Stimulated activated CD4-positive, alpha-beta T cell treated with anti-CD3 and anti-CD28 coated beads, Interleukin-1b, Interleukin-23, amount 100 ng/mL, for 1 hour (primary cell): ENCODE measurements at places on chromosomes 3 and 15.

DNA sequence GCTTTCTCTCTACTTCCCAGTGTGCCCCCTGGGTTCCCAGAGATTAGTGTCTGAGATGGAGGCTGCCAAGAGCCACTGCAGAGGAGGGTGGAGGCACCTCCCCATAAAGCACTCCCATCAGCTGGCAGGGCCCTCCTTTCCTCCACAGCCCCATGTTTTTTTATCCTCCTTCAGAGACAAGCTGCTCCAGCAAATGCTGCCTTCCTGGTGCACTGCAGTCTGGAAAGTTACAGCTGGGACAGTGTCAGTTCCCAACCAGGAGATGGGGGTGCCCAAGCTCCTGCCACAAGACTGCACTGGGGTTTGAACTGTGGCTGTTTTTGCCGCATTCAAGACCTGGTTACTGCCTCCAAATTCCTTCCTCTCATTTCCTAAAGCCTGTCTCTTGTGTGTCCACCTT, 206.1 kb downstream of the CADPS start:
- no peak for DNase-seq

DNA sequence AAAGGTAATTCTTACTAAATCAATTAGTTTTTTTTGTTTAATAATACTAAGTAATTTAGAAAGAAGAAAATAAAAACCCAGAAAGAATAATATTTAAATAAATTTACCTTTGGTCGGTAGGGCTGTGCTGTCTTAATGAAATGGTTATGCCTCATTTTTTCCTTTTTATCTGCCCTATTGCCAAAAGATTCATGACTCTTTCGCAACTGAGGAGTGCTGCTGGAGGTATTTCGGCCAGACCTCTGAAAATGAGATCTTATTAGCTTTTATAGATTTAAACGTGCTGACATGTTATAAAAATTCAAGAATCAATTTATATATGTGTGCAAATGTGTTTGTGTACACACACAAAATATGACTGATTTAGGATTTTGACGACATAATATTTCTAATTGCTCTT, 67.1 kb upstream of the USP50 start:
- no peak for DNase-seq

DNA sequence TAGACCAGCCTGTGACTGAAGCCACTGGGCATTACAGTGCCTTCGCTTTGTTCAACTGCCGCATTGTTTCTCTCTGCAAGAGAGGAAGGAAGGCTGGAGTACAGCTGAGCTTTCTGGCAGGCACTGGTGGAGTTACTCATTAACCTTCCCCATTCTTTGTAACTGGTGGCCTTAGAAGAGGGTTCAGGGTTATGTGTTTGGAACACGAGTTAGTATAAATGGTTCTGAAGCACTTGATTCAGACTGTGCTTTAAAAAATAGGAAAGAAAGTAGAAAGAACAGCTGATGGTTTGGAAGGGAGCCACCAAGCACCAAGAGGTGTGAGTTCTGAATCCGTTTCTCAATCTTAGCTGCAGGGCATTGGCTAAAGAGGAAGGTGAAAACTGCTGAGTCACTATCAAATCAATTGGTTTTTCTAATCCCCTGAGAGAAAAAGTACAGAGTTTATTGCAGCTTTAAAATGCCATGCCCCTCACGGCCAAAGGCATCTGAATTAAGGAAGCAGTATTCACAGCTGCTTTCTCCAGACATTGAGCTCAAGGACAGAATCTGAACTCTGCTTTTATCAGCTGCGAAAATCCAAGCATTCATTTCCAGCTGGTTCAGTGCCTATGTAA, 3.6 kb downstream of the HGD start:
- DNase-seq: no peak

- DNase-seq: no peak
These were observed 7.2 kb downstream of the FSD2 start for GRCh38 chr15:82798531-82799166.

DNA sequence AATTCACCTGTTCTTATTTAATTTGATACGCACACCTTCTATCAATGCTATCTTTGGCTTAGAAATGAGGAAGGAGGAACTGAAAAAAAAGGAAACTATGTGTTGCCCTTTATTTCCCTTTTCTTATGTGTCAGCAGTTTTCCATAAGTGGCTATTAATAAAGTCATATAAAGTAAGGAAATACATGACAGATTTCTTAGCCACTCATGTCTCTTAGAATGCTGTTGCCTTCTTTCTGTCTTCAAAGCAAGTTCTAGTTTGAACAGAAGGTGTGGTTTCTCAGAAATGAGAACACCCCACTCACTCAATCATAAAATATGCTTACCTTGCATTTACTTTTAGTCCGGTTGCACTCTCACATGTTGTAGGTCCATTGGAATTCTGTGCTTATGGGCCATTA, 640.5 kb upstream of the GRM7 start:
- DNase-seq: no peak

- no peak for DNase-seq
These were observed 59.8 kb upstream of the PSMD6 start for GRCh38 chr3:64082961-64083541.

DNA sequence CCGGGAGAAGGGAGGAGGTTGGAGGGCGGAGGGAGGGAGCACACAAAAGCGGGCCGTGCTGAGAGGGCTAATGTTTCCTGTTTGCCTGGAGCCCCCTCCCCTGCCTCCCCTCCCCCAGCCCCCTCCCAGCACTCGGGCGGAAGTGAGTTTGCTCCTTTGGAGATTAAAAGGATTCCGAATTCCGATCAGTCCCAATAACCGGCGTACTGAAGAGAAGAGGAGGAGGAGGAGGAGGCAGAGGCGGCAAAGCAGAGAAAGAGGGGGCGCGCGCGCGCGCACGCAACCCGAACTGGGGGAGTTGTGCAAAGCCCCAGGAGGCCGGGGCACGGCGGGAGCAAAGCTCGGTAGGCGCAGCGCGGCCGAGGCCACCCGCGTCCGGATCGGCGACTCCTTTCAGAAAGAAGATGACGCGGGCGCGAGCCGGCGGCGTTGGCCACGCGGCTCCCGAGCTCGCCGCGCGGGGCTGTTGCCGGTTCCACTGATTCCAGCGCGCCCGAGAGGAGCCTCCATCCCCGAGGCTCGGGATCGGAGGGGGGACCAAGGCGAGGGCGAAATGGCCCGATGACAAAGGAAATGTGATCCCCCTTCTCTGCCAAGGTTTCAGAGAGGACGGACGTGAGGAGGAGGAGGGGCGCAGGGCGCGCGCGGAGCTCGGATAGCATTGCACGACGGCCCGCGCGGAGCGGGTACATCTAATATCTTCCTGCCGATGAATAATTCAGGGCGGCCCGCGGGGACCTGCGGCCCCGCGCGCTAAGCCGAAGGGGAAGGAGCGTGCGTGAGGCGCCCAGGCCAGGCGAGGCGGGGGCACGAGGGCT, 1.1 kb upstream of the TRIM71 start:
- no peak for DNase-seq

DNA sequence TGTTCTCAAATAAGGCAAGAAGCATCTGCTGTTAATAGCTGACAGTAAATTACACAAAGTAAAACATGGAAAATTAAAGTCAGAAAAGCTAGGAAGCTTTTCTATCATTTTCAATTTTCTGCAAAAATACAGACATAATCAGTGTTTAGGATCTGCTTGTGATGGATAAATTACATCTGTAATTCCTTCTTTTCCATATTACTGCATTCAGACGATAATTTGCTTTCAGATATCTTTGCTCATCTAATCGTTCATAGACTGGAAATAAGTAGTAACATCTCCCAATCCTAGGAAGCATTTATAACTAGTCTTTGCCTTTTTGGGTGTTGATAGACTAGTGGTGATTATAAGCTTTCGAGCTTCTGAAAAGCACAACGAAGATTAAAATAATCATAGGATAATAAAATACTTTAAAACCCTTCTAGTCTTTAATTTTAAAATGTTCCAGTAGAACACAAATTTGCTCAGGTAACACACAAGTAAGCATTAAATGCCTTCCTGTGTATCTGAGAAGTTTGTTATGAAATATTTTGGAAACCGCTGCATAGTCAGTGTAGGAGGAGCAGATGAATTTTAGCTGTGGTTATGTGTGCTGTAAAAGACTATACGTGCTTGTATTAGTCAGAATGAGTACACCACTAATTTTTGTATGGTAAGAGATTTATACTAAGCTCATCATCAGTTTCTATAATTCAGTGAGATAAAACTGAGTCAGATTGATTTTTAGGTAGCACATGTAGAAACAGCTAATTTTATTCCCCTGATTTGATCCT, 41.0 kb downstream of the MBNL1 start:
- DNase-seq: no peak

DNA sequence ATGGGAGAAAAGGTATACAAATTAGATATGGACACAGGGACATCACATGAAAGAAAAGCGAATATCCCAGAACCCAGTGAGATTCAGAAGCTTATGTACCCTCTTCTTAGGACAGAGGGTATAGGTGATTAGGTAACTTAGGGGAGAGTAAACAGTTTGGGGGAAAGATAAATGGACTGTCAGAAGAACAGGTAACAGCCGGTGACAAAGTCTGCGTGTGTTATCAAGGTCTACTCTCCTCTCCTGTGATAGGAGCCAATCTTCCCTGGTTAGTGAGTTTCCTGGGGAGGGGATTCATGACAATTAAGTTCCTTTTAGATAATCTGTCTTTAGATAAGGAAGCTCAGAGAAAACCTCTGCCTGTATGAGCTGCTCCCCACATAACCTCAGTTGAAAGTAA, 30.6 kb upstream of the SNRPN start:
- no peak for DNase-seq

- DNase-seq: no peak
These were observed 36.8 kb upstream of the NEO1 start for GRCh38 chr15:73015493-73015892.

GRCh38 chr3:183718012-183718411, 20.4 kb downstream of the YEATS2 start:
- DNase-seq: no peak

DNA sequence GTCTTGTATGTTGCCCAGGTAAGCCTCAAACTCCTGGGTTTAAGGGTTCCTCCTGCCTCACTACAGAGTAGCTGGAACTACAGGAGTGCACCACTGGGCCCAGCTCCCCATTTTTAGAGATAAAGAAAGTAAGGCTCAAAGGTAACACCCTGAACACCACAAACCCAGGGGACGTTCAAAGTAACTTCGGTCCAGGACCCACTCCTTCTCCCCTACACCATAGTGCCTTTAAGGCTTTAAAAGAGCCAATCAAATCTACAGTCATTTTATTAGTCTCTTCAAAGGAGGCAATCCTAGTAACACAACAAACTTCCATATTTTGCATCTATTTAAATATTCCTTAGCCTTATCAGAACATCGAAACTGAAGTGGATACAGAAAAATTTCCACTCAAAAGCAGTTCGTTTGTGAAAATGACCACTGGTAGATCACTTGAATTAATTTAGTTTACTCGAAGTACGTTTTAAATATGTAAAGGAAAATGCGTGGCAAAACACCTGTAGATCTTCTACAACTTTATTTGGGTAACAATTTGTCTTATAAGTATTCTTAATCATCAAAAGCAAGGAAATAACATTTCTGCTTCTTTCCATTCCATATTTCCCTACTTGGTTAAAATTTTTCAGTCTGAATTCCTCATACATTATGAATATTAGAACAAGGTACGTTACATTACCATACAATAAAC, 1.8 kb downstream of the STAG1 start:
- no peak for DNase-seq

- no peak for DNase-seq
These were observed 5.7 kb downstream of the IFRD2 start for GRCh38 chr3:50286322-50287227.

DNA sequence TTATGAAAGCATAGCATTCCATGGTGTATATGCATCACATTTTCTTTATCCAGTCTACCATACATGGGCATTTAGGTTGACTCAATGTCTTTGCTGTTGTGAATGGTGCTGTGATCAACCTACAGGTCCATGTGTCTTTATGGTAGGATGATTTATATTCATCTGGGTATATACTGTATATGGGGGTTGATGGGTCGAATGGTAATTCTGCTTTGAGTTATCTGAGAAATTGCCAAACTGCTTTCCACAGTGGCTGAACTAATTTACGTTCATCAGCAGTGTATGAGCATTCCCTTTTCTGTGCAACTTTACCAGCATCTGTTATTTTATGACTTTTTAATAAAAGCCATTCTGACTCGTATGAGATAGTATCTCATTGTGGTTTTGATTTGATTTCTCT, 662.4 kb upstream of the BCHE start:
- DNase-seq: no peak

- DNase-seq: no peak
These were observed 14.7 kb upstream of the CSTA start for GRCh38 chr3:122310361-122310760.

DNA sequence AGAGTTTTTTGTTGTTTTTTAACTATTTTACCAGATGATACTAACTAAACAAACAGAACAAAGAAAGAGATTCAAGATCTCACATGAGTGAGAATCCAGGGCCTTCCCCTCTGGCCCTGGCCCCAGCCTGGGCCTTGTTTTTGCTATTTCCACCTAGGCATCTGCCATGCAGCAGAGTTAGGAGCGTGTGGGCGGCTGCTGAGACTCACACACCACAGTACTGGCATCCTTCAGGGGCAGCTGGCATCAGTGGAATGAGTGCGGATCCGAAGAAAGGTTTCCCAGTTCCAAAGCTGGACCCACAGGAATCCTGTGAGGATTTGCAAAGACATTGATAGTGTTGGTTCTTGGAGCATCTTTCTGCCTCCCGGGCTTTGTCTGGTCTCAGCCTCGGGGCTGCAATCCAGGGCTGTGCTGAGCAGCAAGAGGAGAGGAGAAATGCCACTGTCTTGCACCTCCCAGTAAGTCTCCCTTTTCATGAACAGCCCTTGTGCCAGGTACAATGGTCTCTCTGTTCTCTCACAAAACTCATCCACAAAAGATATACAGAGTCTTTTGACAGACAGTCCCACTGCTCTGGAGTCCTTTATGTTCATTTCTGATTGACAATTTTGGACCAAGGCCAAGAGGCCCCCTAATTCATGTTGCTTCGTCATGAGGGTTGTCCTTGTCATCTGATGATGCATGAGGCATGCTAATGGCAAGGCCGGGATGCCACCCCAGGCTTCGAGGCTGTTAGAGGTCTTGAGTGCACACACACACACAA, 46.6 kb downstream of the APH1B start:
- no peak for DNase-seq

DNA sequence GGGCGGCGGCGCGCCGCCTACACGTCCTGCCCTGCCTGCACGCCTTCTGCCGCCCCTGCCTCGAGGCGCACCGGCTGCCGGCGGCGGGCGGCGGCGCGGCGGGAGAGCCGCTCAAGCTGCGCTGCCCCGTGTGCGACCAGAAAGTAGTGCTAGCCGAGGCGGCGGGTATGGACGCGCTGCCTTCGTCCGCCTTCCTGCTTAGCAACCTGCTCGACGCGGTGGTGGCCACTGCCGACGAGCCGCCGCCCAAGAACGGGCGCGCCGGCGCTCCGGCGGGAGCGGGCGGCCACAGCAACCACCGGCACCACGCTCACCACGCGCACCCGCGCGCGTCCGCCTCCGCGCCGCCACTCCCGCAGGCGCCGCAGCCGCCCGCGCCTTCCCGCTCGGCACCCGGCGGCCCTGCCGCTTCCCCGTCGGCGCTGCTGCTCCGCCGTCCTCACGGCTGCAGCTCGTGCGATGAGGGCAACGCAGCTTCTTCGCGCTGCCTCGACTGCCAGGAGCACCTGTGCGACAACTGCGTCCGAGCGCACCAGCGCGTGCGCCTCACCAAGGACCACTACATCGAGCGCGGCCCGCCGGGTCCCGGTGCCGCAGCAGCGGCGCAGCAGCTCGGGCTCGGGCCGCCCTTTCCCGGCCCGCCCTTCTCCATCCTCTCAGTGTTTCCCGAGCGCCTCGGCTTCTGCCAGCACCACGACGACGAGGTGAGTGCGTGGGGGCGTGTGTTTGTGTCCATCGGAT, 602 bp downstream of the TRIM71 start:
- DNase-seq: no peak

GRCh38 chr15:69393831-69394491, 20.2 kb upstream of the KIF23 start:
- no peak for DNase-seq

- DNase-seq: no peak
These were observed 147.9 kb downstream of the IMPG2 start for GRCh38 chr3:101172516-101172915.
